ENCODE measurements at places on chromosomes 16 and 17.

- no peak for DNase-seq
Observed at GRCh38 chr17:82831041-82831817, 8.6 kb downstream of the ZNF750 start.

GRCh38 chr16:18950469-18951185 lies 24.4 kb upstream of the SMG1 start:
- no peak for DNase-seq

GRCh38 chr16:9919460-9919859 lies 262.8 kb downstream of the GRIN2A start:
- no peak for DNase-seq

DNA sequence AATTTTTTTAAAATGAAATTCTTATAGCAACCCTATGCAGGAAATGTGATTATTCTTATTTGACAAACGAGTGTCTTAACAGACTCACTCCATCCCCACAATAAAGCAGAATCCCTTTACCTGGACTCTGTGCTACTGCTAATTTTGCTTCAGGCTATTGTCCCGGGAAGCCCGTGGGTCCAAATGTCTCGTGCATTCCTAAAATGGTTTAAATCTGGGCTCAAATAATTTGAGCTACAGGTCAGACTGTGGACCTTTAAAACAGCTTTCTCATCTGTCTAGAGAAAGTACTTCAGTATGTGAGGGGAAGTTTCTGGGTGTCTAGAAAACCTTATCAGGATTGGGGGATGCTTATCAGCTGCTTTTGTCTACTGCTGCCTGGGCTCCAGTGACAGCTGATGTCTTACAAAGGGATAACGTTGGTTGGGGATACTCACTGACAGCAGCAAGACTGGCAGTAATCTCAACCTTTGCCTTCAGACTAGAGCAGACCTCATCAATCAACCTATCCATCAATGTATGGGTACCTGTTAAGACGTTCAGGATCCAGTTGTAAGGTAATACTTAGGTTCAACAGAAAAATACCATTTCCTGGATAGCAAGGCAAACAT lies 197.9 kb upstream of the CDH11 start:
- DNase-seq, result no peak

- DNase-seq, result no peak
Observed at GRCh38 chr17:56074361-56074890, 78.8 kb upstream of the ANKFN1 start.

DNA sequence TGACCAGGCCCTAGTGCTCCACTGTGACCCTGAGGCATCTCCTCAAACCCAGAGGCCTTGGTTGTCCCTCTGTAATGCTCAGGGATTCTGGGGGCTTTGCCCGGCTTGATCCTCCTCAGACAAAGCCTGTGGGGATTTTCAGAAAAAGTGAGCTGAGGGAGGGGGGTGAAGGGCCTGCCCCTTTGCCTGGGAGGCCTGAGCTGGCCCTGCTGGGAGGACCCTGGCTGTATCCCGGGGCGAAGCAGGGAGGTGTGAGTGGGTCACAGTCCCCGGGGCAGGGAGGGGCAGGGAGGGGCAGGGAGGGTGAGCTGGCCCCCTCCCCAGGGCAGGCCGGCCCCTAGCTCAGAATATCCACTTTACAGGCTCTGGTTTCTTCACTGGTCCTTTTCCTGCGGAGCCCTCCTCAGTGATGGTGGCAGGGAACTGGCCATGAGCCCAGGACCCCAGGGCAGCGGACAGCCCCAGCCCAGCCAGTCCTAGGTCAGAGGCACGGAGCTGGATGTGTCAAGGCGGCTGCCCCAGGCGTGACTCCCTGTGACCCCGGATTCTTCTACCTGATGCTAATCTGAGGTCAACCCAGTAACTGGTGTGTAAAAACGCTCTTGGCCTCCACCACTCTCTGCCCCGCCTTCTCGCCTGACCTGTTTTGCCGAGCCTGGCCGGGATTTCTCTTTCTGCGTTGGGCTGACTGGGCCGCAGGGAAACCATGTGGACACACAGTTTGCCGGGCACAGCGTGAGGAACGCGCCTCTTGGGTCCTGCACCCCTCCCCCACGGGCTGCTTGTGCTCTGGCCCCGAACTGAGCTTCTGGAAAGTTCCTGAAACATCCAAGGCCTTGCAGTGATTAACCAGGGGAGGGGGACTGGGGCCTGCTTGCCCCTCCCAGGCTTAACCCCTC lies 5.8 kb upstream of the FASN start:
- no peak for DNase-seq

GRCh38 chr17:30393491-30393890 lies 14.8 kb downstream of the CPD start:
- no peak for DNase-seq

GRCh38 chr17:78341559-78342448 lies 18.1 kb downstream of the SOCS3 start:
- DNase-seq, result no peak

DNA sequence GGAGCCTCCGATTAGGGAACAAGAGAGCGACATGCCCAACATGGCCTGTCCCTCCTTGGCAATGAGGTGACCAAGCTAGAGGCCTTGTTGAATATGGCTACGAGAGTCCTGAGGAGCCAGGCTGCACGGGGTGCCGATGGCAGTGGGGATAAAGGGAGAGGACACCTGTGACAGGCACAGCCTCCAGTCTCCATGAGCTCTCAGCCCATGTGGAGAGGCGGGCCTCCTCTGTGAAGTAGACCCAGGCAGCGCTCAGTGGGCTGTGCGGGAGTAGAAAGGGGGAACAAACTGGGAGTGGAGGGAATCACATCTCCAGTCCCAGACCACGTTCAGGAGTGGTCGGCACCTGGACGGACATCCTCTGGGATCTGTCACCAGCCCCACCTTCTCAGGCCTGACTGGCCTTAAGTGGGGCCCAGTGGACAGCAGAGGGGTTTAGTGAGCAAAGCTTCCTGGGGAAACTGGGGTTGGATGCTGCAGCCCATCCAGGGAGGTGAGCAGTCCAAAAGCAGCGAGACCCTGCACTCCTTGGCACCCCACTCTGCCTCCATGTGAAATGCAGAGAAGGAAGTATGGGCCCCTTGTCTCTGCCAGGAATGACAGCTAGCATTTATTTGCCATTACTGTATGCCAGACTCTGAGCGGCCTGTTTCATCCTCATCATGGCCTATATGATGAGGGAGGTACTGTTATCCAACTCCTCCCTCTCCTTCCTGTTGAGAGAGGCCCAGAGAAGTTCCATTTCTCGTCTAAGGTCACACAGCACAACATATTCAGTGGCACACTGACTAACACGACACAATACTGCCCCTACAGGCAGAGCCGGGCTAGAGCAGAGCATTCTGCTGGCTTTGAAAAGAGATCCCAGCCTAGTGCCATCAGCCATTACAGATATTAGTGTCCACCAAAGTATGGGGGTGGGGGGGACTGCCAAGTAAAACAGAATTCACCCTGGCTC lies 4.5 kb upstream of the TMEM92 start:
- peak; percentile 38 for DNase-seq

DNA sequence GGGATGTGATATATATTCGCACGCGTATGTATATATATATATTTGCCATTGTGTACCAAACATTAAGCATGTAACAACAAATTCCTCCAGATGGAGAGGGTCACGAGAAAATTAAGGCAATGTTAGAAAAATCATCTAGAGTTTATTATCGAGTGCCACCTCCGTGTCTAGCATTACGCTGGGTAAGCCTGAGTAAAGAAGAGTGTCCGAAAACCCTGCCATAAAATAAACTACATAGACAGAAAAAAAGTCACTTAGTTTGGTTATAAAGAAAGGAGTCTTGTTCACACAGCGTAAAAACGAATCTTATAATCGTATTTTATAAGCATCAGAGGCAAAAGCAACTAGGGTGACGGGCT lies 644 bp upstream of the RHOT1 start:
- DNase-seq, result no peak

GRCh38 chr17:41500131-41500911 lies 5.1 kb downstream of the KRT13 start:
- DNase-seq, result no peak

- DNase-seq, result no peak
Observed at GRCh38 chr16:4019371-4019791, 96.9 kb downstream of the ADCY9 start.

DNA sequence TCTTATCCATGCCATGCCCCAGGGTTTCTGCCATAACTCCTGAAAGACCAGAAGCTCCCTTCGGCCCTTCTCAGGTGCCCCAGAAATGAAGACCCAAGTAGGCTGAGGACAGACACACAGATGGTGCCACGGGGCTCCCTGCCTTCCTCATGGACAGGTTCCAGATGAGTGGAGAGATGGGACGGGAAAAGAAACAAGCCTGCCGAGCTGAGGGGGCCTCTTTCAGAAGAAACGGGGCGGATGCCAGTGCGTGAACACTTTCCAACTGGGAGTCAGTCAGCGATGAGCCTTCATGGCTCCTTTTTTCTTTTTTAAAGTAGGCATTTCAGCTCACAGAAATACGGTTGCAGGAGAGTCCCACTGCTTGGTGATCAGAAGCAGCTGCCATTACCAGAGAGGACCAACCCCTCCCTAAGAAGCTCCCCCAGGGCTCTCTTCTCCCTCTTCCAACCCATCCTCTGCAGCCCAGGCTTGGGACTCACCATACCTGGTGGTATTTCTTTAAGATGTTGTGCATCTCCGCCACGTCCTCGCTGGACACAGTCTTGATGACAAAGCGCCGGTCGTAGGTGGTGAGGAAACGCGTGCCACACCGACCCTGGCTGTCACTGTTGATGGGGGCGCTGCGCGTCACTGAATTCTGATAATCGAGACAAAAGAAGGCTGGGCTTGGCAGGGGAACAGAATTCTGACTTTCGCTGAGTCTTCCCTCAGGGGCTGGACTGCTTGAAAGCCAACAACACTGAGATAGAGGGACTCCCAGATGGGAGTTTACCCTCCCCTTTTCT lies 19.2 kb downstream of the PIP4K2B start:
- DNase-seq, result no peak

DNA sequence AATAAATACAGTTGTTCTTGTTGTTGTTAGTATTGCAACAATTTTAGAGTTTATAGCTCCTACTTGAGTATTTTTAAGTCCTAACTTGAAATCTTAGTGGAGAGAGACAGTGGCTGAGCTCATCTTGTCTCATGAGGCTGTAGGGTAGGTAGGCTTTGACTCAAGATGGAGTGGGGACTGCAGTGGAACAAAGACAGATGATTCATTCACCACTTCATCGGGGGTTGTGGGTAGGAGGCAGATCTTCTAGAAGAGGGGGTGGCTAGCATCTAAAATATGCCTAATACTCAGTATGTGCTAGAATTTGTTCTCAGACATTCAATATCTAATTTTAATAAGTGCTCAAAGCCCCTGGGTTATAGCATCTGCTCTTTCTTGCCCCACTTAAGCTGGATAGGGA lies 13.1 kb upstream of the MMD start:
- no peak for DNase-seq

DNA sequence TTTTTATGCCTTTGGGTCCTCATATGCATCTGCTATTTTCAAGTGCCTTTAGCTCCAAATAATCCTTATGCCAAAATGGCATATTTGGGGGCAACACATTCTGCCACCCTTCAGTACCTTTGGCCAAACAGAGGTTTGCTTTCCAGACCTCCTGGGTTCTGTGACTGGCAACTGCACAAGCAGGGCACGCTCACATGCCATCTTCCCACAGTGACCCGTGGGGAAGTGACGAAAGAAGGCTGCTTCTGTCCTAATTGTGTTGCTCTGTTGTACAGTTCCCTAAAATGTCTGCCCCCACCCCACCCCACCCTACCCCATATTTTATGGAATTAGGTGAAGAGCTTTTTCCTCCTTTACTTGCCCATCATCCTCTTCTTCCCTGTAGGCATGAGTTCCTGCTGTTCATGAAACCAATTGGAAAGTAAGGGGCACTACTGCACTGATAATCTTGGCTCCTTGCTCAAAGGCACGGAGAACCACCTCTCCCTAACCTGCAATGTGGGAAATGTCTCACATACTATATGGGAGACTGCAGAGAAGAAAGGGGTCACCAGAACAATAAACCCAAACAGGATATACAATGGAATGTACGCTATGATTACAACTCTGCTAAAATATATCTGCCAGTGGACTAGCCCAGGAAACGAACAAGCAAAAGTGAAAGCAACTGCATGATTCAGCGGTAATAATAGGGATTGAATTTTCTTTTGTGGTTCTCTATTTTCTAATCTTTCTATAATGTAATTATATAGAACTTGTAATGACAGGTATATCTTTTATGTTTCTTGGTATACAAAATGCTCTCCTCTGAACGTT lies 3.3 kb upstream of the SLFN12L start:
- no peak for DNase-seq

DNA sequence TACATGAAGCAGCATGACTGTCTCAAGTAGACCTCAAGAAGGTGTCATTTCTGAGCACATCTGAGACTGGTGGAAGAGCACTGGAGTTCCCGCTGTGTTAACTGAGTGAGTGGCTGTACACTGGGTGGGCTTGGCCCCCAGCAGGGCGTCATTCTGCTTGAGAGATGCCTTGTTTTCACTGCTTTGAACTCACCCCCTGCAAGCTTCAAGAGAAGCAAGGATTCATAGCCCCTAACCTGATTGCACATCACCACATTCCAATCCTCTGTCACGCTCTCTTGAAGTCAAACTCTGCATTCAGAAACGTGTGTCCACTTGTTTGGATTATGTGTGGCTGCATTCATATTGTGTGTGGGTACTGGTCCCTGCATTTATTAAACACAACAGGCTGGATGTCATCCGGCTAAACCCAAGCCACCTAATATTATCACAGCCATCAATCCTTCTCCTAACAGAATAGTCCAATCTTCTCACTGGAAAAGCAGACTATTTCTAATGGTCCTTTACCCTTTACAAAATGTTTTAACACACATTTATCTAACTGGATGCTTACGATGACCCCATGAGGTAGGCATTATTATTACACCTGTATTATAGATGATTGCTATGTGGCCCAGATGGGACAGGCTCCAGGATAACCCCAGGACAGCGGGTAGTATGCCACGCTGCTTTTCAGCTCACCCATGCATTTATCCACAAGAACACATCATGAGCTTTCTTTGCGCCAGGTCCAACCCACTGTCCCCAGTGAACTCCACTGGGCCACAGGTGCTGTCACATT lies 76.3 kb downstream of the USP31 start:
- no peak for DNase-seq

GRCh38 chr17:54864636-54865356 lies 35.9 kb upstream of the TOM1L1 start:
- peak; percentile 70 for DNase-seq

GRCh38 chr17:37483311-37484039 lies 6.2 kb upstream of the DUSP14 start:
- DNase-seq, result no peak

DNA sequence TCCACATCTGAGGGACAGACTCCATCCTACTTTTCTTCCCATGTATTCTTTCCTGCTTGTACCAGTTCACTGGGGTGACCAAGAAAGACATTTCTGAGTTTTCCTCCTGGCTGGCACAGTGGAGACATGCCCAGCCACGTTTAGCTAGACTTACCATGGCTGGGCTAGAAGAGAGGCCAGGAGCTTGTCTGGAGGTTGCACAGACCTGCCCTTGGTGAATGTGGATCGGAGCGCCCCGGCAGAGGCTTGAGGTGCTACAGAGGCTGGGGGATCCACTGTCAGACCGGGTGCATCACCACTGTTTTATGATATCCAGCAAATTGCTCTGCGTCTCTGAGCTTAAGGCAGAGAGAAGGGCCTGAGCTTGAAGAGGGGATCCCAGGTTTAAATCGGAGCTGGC lies 3.5 kb downstream of the IL4R start:
- DNase-seq, result no peak
